AG09319 (cell line): ENCODE measurements at places on chromosomes 4 and X.

DNA sequence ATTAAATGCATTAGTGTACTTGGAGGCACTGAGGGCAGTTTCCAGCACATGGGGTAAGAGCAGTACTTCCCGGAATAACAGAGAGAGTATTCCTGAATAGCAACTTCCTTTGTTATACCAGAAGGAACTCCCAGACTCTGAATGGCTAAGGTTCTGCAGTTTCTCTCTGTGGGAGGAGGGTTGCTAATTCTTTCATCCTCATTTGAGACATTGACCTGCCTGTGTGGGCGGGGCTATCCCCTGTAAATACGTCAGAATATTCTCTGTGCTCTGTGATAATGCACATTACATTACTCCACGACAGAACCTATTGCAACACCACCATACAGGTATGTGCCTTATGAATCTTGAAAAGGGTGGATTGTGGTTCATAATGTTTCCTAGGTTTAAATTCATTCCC is 52.7 kb downstream of the SPINK2 start:
- no peak for DNase-seq

DNA sequence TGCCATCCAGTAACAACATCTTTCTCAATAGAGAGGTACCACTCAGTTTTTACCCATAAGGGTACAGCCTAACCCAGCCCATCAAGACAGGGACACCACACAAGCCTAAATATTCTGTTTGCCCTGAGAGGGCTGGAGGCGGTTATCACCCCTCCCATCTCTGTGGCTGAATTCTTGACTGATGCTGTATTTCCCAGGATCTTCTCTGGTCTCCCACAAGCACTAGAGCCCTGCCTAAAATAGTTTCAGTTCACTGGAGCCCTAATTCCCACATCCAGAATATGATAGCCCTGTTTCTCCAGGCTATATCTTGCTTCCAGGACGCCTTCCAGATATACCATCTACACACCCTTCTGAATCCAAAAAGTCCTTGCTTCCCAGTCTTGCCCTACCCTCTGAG is 91.6 kb upstream of the NMU start:
- no peak for DNase-seq

DNA sequence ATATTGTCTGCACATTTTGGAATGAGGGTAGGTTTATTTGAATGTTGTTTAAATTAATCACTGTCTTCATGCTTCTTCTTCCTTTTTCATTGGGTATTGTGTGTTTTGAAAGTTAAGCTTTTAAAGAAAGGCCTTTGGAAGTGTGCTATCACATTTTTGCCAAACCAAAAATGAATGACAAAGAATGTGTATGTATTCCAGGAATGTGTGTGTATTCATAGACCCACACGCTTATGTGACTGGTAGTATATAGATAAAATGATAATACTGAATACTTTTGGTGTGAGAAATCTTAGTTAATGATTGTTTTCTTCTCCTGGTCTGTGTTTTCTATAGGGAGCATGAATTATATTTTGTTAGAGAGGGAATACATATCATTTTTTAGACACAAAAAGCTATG is 404.4 kb downstream of the TLL1 start:
- no peak for DNase-seq

DNA sequence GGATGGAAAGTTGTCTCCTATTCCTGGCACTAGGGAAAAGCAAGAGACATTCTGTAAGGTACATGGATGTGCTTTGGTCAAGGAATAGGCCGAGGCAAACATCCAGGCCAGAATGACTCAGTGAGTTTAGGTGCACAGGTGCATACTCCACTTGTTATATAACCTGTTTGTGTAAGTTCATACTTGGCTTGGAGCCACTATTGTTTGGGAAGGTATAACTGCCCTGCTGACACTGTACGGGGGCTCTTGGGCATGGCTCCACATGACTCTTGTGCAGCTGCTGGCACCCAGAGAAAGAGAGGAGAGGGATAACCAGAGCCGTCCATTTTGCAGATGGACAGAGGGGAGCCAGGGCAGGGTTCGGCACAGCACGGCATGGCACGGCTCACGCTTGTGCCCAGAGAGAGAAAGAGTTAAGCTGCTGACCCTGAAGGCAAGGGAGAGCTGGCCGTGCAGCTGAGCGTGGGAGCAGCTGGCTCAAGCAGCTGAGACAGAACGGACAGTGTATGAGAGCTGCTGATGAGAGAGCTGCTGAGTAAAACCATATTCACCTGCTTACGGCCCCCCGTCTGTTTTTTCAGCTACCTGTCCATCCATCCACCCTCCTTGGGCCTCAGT is 98.0 kb downstream of the SLC2A9 start:
- no peak for DNase-seq

- no peak for DNase-seq
Measured at GRCh38 chrX:66203114-66203513, 39.1 kb downstream of the HEPH start.

DNA sequence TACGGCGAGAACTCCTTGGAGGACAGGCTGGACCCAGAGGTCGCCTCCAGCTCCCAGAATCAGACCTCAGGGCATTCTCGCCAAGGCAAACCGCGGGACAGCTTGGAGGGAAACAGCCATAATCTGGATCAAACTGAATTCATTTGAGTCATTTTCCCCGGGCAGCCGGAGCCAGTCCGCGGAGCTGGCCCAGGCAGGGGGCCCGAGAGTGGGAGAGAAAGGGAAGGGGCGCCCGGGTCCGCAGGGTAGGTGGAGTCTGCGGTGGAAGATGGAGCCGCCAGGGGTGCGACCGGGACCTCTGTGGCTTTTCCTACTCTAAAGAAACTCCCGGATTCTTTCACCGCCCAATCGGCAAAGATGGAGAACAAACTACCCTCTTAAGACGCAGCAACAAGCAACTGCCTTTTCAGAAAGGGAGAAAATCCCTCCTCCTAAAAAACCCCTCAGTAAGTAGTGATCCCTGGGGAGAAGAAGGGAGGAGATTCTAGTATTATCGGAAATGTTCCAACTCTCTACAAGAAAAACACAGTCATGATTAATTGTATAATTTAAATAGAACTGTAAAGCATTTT is 5.2 kb downstream of the NKX3-2 start:
- DNase-seq = no peak

GRCh38 chrX:38409289-38409688 is 56.9 kb downstream of the OTC start:
- DNase-seq = no peak

GRCh38 chr4:86963697-86964096 is 28.9 kb downstream of the AFF1 start:
- no peak for DNase-seq

DNA sequence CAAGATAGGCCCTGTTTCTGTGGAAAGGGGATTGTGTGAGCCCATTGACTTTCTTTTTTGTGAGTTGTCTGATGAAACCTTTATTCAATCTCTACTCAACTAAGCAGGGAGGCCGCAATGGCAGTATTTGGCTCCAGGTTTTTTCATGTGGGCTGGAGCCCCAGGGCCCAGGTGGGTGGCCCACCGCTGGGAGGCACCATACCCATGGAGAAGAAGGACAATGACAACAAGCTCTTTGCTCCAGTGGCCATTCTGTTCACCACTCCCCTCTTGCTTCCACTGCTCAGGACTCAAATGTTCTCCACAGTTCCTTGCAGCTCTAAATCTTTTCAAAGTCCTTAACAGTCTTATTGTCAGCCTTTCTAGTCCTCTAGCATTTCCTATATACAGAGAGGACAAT is 54.1 kb downstream of the HOPX start:
- no peak for DNase-seq

DNA sequence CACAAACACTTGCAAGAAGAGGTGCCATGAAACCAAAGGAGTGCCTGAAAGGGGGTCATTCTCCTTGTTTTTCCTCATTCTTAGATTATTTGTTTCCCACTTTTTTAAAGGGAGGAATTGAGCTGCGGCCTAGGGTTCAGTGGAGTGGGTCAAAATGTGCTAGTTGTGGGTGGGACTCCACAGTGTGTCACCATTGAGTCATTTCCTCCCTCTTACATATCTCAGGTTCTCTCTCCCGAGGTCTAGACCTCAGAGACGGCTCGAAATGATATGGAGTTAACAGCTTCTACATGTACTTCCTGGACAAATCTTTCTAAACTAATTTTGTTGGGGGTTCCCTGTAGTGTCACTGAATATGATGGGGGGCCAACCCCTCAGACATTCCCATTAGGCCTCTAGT is 328.4 kb upstream of the SPANXN1 start:
- no peak for DNase-seq
